Colonic mucosa (tissue), 4 donors: ENCODE measurements at places on chromosomes 1 and 21. TPM values are rescaled to one million over a fixed set of nuclear protein-coding genes. Genes with fewer than 3 reads are reported as not detected.

- no peak for DNase-seq
Observed at GRCh38 chr1:13781907-13782633, 82.1 kb downstream of the PRDM2 start.

Gene CLDN17
- total RNA-seq, result not detected

Gene RUSC1
- total RNA-seq, result 113 TPM

GRCh38 chr21:29177800-29178199, 47.4 kb downstream of the MAP3K7CL start:
- no peak for DNase-seq

Gene ST6GALNAC5
- total RNA-seq, result 2.2 TPM

Gene LIN28A
- not detected for total RNA-seq

Gene KIF14
- total RNA-seq, result 8.2 TPM
